NCI-H1105 (cell line): ENCODE measurements at places on chromosomes 13 and 19.

- DNase-seq = no peak
These were observed 2.7 kb downstream of the GYS1 start for GRCh38 chr19:48990400-48990799.

- no peak for DNase-seq
These were observed 1.3 kb downstream of the PALM start for GRCh38 chr19:709965-710571.

- no peak for DNase-seq
These were observed 6.9 kb downstream of the EFNA2 start for GRCh38 chr19:1292419-1293151.

DNA sequence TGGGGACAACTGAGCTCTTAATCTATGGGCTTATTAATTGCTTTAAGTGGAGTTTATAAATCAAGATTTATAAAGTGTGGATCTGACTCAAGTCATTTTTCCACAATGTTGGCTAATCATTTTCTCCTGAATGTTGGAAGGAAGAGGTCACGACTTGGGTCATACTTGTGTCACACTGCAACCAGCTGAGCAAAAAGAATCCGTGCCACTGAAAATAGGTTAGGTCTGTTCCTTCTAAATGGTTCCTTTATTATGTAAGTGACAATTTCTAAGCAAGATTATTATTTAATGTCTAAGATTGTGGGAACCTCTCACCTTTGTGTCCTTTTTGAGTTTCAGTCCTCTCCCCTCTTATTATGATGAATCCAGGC, 178.6 kb downstream of the SHISA2 start:
- no peak for DNase-seq

GRCh38 chr19:48290401-48290770, 20.5 kb downstream of the ZNF114 start:
- DNase-seq = no peak

- DNase-seq = no peak
These were observed 10.1 kb upstream of the PRKD2 start for GRCh38 chr19:46726971-46727501.

GRCh38 chr19:29576761-29577648, 29.1 kb upstream of the POP4 start:
- DNase-seq = no peak

DNA sequence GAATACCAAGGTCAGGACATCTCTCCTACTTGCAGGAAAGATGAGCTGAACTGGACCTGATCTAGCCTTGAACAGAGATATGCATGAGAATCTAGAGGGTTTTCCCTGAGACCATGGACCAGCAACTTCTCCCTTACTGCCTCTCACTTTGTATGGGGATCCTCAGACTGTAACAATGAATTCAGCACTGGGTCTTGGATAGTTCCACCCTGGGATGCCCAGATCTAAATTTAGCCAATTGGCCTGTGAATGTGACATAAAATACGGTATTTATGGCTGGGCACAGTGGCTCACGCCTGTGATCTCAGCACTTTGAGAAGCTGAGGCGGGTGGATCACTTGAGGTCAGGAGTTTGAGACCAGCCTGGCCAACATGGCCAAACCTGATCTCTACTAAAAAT, 15.3 kb upstream of the LILRA2 start:
- DNase-seq = no peak

DNA sequence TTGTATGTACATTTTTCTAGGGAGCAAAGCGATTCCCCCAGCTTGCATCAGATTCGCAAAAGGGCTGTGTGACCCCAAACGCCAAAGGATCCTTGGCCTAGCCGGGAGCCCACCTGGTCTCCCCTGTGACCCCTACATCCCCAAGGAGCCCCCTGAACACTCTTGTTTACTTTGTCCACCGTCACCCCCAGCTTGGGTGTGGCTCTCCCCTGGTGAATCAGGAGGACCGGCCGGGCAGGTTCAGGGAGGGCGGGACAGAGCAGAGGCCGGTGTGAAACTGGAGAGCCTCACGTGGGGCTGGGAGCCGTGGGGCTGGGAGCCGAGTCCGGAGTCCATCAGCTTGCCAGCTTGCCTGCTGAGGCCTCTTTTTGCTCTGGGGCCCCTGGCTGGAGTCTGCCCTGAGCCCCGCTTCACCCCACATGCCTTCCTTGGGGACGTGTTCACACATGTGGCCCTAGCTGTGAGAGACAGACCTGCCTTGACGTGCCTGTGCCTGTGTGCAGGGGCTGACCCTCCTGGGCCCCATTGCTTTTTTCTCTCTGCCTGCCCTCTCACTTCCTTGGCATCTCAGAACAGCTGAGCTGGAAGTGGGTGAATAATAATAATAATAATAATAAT, 2.0 kb downstream of the ITPKC start:
- DNase-seq = no peak

- no peak for DNase-seq
These were observed 28.2 kb downstream of the UNC13A start for GRCh38 chr19:17659996-17660395.
